Stimulated activated CD4-positive, alpha-beta T cell treated with anti-CD3 and anti-CD28 coated beads, TNF-alpha, amount 100 ng/mL, for 1 hour (primary cell): ENCODE measurements at places on chromosomes 5 and 9.

GRCh38 chr5:18113721-18114120, 479.5 kb downstream of the TAF11L14 start:
- no peak for DNase-seq

- DNase-seq = no peak
These were observed 1.1 kb downstream of the DIAPH1 start for GRCh38 chr5:141617682-141618029.

DNA sequence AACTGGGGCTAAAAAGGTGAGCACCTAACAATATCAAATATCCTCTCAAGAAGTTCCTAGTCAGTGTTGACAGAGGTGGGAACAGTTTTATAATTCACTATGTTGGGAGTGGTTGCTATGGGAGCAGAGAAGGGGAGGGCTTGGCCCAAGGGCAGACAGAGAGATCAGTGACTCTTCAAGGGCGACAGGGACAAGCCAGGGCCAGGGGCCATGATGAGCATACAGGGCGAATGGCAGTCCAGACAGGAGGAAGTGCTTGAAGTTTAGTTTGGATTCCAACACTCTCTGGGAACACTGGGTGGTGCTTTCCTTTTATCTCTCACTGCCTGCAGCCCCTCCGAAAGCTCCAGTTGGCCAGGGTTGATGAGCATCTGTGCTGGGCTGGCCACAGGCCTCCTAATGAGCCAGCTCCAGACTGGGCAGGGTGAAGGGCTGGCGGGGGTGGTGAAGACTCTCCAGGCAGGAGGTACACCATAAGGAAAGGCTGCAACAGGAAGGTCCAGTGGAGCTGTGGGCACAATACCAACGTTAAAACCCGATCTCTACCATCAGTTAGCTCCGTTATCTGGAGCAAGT, 111.3 kb downstream of the TMEM174 start:
- DNase-seq = no peak

GRCh38 chr5:75640395-75640794, 29.1 kb downstream of the ANKDD1B start:
- no peak for DNase-seq
